AG10803 (cell line): ENCODE measurements at places on chromosomes 6 and 20.

- DNase-seq = no peak
Observed at GRCh38 chr6:52115891-52116604, 28.6 kb upstream of the PKHD1 start.

GRCh38 chr6:151390851-151391470, 398 bp downstream of the ZBTB2 start:
- DNase-seq = peak; percentile 57

DNA sequence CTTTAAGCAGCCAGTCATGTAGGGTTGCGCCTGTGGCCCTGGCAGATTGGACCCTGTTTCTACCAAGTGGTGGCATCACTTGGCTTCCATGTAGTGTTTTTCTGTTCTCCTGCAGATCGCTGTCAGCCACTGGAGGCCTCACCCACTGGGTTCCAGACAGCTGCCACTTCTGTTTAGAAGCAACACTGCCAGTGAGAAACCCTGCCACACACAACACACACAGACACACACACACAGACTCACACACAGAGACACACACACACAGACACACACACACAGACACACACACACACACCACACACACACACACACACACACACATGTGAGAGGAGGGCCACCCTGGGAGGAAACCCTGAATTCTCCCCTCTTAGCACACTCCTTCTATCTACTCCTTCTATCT, 51.8 kb downstream of the UTRN start:
- no peak for DNase-seq

DNA sequence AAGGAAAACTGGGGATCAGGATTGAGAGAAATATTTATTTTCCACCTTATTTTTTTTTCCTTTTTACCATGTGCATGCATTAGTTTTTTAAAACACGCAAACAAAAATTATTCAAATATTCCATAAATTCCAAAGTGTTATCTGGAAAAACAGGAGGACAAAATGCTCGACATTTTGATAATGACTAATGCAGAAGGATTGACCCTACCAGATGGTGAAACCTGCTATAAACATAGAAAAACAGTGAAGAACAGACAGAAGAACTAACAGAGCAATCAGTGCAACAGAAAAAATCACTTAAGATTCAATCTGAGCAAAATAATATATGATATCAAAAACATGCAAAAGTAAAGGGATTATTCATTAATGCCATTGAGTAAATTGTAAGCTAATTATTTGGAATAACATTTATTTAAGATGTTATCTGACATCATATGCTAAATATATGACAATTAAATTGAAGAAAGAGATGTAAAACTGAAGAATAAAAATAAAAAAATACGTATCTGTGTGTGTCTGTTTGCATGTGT, 218.4 kb downstream of the LMBRD1 start:
- no peak for DNase-seq

DNA sequence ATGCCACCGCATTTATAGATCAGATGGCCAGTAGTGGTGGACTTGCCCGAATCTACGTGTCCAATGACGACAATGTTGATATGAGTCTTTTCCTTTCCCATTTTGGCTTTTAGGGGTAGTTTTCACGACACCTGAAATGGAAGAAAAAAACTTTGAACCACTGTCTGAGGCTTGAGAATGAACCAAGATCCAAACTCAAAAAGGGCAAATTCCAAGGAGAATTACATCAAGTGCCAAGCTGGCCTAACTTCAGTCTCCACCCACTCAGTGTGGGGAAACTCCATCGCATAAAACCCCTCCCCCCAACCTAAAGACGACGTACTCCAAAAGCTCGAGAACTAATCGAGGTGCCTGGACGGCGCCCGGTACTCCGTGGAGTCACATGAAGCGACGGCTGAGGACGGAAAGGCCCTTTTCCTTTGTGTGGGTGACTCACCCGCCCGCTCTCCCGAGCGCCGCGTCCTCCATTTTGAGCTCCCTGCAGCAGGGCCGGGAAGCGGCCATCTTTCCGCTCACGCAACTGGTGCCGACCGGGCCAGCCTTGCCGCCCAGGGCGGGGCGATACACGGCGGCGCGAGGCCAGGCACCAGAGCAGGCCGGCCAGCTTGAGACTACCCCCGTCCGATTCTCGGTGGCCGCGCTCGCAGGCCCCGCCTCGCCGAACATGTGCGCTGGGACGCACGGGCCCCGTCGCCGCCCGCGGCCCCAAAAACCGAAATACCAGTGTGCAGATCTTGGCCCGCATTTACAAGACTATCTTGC, 725 bp downstream of the EEF1A1 start:
- DNase-seq = peak; percentile 82
